ENCODE measurements at places on chromosomes 12 and 14. TPM values are rescaled to one million over a fixed set of nuclear protein-coding genes. Genes with fewer than 3 reads are reported as not detected.

The FAM181A gene
- total RNA-seq: not detected

DNA sequence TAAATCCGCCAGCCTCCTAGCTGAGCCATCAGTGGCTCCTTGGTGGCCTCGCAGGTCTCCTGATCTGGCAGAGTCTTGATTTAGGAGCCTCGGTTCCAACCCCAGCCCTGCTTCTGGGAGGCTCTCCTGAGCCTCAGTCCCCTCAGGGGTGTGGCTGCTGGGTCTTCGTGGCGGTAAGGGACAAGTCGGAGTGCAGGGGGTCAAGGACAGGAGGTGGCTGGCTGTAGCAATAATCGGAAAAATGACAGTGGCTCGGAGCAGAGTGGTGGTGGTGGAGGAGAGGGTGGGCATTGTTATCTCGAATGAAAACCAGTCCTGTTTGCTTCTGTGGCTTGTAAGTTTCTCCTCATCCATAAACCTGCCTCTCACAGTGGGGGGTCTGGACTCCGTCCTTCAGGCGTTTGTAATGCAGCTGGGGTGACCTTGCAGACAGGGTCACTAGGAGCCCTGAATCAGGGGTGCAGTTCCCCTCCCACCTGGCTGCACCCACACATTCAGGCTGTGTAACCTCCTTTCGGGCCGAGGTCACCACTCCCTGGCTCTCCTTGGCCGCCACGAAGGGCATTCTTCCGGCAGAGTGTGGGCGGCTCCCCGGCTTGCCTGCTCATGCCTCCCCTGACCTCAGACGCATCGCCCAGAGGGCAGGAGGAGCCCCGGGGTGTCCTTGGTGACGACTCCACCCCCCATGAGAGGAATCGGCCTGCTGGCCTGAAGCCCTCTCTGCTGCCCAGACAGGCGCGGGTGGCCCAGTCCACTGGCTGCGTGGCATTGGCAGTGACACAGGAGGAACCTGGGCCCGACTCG is 8.1 kb downstream of the BCL7A start:
- DNase-seq: no peak

DNA sequence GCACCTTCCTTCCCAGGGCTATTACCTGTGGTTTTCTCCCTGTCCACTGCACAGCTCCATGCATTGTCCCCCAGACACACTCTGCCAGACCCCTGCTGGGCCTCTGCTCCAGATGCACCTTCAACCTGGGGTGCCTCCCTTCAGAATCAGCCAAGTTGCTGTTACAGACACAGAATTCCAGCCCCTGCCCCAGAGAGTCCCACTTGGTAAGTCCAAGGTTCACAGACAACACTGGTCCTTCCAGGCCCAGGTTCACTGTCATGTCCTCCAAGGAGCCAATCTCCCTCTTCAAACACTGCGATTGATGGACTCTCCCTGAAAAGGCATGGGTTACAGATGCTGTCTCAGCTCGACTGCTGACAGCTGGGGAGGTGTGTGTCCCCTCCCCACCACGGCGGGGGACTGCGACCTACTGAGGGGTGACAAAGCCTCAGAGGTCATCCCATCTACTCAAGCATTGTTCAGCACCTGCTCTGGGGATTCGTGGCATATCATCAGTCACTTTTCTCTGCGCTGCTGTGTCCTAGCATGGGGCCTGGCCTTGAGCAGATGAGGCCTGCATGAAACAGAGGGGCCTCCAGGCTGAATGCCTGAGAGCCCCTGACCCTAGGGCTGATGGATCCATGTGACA is 24.3 kb downstream of the CALM1 start:
- no peak for DNase-seq

GRCh38 chr12:53777412-53777811 is 25.6 kb upstream of the CISTR start:
- no peak for DNase-seq

DNA sequence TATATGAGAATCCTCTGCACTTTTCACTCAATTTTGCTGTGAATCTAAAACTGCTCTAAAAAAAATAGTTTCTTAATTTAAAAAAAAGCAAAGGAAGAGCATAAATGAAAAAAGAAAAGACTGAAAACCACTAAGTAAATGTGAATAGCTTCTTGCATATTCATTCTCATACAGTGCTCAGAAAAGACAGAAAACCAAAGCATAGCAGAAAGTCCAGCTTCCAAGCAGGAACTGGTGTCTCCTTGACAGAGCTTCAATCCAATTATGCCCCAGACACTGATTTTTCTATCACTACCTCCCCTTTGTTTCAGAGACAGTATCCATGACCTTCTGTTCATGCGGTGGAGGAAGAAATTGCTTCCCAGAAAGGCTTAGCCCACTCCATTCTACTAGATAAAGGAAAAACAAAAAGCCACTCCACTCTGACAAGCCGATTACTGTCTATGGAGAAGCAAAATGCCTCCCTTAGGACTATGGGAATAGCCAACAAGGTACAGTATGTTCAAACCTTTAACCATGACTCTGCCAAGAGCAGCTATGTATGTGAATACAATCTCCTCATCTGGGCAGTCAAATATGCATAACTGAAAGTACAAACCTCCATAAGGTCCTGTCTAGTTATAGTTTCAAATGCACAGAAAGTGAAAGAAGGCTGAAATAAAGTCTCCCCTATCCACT is 40.6 kb downstream of the ATF7 start:
- DNase-seq: no peak

DNA sequence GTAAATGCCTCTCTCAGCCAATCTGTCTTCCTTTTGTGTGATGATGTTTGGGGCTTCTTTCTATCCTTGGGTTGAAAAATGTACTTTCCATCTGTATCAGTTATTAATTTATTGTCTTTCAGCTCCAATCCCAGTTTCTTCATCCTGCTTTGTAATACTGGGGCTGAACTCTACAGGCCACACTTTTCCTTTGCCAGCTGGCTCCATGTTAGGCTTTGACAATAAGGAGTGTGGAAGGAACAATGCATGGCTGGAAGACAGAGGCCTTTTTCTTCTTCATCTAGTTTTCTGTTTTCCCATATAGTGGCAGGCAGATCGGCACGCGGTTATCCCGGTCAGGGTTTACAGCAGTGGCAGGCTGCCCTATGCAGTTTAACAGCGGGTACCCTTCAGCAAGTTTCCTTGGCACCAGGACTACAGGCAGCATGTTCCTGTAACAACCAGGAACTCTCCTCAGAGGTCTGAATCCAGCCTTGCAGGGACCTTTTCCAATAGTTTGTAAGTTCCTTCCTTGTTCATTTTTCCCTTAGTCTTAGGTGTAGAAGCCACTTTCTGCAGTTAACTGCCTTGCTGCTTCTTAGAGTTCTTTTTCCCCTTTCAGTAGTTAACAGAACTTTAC is 38.5 kb upstream of the CRACR2A start:
- no peak for DNase-seq

DNA sequence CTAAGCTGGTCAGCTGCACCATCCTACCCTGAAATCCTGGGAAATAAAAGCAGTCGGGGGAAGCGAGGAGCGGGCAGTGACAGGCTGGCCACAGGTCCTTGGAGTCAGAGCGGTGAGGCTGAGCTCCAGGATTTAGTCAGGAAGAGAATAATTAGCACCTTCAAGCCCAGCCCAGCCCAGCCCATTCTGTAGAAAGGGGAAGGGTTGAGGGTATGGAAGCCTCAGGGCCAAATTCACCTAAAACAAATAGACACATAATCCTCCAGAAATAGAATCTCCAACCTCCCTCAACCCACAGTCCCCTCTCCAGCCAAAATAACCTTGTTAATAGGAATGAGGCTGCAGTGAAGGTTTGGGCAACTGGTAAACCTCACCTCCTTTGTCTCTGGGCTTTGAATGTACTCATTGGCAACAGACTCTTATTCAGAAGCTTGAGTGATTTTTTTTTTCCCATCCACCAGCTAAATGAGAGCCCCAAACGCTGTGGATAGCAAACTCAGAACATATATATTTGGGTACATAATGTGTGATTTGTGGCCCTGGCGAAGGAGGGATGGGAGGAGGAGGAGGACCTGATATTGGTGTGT is 334.1 kb downstream of the DPF3 start:
- DNase-seq: no peak

- DNase-seq: no peak
Measured at GRCh38 chr14:52279408-52279807, 11.9 kb downstream of the PTGDR start.

DNA sequence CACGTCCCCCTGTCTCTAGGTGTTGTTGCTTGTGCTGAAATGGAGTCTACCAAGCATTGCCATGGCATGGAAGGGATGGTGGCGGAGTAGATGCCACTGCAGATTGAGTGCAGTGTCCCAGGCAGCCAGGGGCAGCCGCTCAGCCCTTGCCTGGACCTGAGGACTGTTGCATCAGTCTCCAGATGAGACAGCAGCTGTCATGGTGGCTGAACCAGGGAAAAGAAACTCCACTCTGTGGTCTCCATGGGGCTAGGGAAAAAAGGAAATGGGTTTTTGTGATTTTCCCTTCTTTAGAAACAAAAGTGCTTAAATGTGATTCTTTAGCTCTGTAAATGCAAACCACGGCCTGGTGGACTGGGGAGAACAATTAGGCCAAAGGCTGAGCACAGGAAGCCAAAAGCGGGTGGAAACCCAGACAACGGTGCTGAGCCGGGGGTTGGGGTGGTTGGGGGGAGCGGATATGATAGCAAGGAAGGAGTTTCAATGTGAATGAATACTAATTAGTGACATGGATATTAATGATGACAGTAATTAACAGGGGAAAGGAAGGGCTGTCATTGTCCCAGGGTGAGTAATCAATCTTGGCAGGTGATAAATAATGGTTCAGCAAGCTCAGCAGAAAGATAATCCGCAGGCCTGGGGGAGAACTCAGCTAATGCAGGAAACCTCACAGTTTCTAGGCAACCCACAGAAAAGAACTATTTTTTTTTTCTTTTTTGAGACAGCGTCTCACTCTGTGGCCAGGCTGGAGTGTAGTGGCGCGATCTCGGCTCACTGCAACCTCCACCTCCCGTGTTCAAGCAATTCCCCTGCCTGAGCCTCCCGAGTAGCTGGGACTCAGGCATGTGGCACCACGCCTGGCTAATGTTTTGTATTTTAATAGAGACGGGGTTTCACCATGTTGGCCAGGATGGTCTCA is 442.6 kb downstream of the DPF3 start:
- DNase-seq: peak; percentile 41

- no peak for DNase-seq
Measured at GRCh38 chr14:59347511-59347900, 117.7 kb downstream of the GPR135 start.

- DNase-seq: no peak
Measured at GRCh38 chr12:6084969-6085450, 39.5 kb downstream of the VWF start.

GRCh38 chr14:56154321-56154720 is 36.1 kb downstream of the PELI2 start:
- no peak for DNase-seq

DNA sequence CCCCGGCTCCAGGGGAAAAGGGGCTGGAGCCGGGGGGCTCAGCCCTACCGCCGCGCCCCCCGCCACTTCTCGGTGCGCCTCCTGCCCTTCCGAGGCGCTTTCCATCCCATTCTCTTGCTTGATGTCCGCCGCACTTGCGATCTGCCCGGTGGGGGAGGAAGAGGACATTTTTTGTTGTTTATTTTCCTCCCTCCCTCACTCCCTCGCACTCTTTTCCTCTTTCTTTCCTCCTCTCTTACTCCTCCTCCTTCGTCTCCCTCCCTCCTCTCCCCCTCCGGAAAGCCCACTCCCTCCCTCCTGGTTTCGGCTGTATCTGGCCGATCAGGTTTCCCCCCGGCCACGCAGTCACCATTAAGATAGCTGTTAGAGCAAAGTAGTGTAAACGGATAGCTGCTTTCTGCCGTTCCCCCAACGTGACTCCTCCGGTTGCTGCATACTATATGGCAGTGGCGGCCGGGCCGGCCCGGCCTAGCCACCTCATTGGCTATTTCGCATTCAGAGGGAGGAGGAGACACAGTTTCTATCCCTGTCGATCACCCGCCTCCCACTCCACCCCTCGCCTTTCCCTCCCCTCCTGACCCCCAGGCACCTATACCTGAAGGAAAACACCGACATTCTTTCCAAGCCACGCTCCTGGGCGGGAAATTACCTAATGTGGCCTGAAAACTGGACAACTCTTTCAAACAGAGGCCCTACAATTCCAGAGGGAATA is at the start of gene SIX4:
Gene SIX4 (minus strand): TSS at position 445 of the 712 bp plus-strand sequence. CDS start 277 bp downstream, at position 168.
- no peak for DNase-seq

The AKAP3 gene
- 0.65 TPM for total RNA-seq

The GABARAPL1 gene
- total RNA-seq: 6.6 TPM

The NYNRIN gene
- total RNA-seq: not detected
